Sigmoid colon (tissue), 7 donors: ENCODE measurements at places on chromosomes 12 and 14. TPM values are rescaled to one million over a fixed set of nuclear protein-coding genes. Genes with fewer than 3 reads are reported as not detected.

The BIN2 gene
- total RNA-seq, result 4.2 TPM

DNA sequence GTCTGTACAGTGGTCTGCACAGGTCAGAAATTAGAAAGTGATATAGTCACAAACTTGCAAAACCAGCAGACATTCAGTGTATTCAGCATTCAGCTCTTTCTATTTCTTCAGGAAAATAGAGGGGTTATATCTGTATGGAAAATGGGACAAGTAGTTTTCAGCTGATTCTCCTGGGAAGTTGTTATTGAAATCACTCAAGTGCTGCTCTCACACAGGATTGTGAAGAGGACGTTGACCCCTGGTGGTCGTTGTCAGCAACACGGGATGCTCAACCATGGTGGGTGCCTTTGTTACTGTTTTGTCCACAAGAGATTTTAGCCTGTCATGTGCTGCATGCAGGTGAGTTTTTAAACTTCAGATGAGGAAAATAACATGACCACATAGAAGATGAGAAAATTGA, 981.8 kb downstream of the TMEM121 start:
- H3K27me3 ChIP-seq, result no peaks in the 10 kb centered on the region
- no peaks in the 10 kb centered on the region for H3K36me3 ChIP-seq
- no peak overlapping the region for H3K4me3 ChIP-seq
- no peaks in the 10 kb centered on the region for H3K4me1 ChIP-seq

GRCh38 chr14:89187501-89187900, 229.5 kb downstream of the FOXN3 start:
- H3K36me3 ChIP-seq, result no peaks in the 10 kb centered on the region
- H3K27ac ChIP-seq, result no peak overlapping the region
- H3K4me3 ChIP-seq, result no peak overlapping the region
- no peaks in the 10 kb centered on the region for H3K27me3 ChIP-seq
- DNase-seq, result no peak
- no peaks in the 10 kb centered on the region for H3K4me1 ChIP-seq

DNA sequence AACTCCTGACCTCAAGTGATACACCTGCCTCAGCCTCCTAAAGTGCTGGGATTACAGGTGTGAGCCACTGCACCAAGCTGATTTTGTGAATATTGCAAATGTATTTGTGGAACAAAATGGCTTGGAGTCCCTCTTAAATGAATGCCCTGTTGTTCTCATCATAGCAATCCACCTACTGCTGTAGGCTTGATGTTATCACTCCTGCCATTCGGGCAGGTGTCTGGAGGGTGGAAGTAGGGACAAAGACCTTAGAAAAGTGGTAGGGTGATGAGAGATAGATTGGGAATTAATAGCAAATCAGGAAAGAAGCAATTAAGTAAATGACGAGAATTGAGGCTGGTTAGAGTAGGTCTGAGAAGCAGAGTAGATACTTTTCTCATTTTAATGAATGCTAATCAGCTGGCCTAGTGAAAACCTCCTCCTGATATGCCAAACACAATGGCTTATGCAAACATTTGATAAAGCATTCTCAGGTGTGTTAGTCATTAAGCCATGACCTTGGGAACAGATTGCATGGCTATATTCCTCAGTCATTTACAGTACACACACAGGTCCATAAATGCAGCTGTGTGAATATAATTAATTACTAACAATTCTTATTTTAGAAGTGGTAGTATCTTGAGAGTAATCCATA, 60.5 kb upstream of the USP44 start:
- H3K36me3 ChIP-seq, result no peaks in the 10 kb centered on the region
- no peak for DNase-seq
- H3K27ac ChIP-seq, result no peak overlapping the region
- H3K4me1 ChIP-seq, result no peaks in the 10 kb centered on the region
- H3K4me3 ChIP-seq, result no peak overlapping the region
- H3K27me3 ChIP-seq, result no peaks in the 10 kb centered on the region

- no peaks in the 10 kb centered on the region for H3K27me3 ChIP-seq
- H3K36me3 ChIP-seq, result peaks cover 52% of the 10 kb centered on the region
- no peaks in the 10 kb centered on the region for H3K4me1 ChIP-seq
- no peak for DNase-seq
- no peak overlapping the region for H3K27ac ChIP-seq
These were observed 59.5 kb downstream of the VEZT start for GRCh38 chr12:95277139-95277538.

The SLC25A47 gene
- not detected for total RNA-seq

The ASIC1 gene
- total RNA-seq, result 5.7 TPM

DNA sequence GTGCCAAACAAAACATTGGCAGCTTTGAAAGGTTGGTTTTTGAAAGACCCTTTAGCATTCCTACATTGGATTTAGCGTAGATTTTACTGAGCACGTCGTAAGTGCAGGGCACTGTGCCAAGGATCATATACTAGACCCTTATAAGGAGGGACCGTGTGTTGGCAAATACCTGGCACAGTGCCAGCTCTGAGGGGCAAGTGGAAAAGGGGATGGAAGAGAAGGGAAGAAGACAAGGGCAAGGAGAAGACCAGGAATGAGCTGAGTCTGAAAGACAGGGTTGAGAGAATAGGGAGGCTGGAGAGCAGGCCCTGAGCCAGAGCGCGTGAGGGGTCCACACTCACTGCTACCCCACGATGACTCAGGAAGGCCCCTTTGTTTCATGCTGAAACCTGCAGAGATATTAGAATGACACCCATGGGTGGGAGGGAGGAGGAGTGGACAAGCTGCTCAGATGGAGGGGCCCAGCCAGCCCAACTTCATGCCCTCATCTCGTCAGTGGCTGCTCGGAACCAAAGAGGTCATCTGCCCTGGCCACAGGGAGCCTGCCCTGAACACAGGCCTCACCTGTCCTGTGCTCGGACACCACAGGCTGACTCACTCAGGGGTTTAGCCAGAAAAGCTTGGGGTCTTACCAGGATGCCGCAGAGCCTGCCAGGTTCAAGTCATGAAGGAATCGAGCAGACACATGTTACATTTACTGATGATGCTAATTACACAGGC, 25.0 kb downstream of the RAB35 start:
- H3K36me3 ChIP-seq, result peaks cover 10% of the 10 kb centered on the region
- no peak overlapping the region for H3K4me3 ChIP-seq
- no peaks in the 10 kb centered on the region for H3K27me3 ChIP-seq
- H3K27ac ChIP-seq, result no peak overlapping the region

The MDGA2 gene
- 0.36 TPM for total RNA-seq

- no peaks in the 10 kb centered on the region for H3K27me3 ChIP-seq
- no peak overlapping the region for H3K4me3 ChIP-seq
- no peak overlapping the region for H3K27ac ChIP-seq
- DNase-seq, result no peak
- no peaks in the 10 kb centered on the region for H3K36me3 ChIP-seq
These were observed 519.6 kb downstream of the GLT1D1 start for GRCh38 chr12:129372876-129373275.

GRCh38 chr14:54756656-54757392, 145.8 kb downstream of the GCH1 start:
- H3K27ac ChIP-seq, result no peak overlapping the region
- H3K4me1 ChIP-seq, result no peaks in the 10 kb centered on the region
- no peak for DNase-seq
- H3K27me3 ChIP-seq, result no peaks in the 10 kb centered on the region
- peaks cover 64% of the 10 kb centered on the region for H3K36me3 ChIP-seq

DNA sequence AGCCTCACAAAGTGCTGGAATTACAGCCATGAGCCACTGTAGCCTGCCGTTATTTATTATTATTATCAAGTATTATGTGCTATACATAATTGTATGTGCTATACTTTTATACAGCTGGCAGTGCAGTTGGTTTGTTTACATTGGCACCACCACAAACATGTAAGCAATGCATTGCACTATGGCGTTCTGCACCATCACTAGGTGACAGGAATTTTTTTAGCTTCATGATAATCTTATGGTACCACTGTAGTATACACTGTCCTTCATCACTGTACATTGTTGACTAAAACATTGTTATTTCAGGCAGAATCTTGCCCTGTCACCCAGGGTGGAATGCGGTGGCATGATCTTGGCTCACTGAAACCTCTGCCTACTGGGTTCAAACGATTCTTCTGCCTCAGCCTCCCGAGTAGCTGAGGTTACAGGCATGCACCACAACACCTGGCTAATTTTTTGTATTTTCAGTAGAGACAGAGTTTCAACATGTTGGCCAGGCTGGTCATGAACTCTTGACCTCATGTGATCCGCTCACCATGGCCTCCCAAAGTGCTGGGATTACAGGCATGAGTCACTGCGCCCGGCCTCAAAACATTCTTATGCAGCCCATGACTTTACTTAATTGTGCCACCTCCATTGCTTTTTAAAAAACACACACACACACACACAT, 17.1 kb downstream of the MRPL42 start:
- no peak overlapping the region for H3K27ac ChIP-seq
- DNase-seq, result no peak
- peaks cover 42% of the 10 kb centered on the region for H3K36me3 ChIP-seq
- no peak overlapping the region for H3K4me3 ChIP-seq
- no peaks in the 10 kb centered on the region for H3K27me3 ChIP-seq
- H3K4me1 ChIP-seq, result no peaks in the 10 kb centered on the region

DNA sequence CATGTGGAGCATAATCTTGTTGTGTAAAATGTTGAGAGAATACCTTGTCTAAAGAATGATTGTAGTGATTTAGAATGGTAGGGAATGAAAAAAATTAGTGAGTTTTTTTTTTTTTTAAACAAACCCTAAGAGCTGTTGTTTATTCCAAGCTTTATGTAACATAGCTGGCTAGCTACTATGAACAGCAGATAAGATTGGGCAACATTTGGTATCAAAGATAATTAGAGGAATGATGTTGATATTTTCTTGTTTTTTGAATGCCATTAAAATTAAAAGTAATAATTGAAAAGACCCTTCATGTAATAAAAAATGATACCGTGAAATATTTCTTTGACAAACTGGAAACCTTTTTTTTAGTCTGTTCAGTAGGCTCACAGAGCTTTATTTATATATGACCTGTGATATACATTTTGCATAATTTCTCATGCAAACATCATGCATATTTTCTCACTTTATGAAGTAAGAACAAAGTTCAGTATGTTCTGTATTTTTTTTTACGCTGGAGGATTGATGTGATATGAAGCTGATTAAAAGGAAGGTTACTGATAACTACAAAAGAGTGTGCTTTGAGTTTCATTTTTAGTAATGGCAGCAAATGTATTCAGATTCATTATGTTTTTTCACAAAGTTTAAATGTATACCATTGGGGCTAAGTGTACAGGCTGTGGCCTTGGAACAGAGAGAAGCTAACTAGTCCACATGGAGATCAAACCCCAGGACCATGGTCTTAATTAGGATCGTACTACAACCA, 8.1 kb downstream of the CPSF6 start:
- no peak for DNase-seq
- H3K36me3 ChIP-seq, result no peaks in the 10 kb centered on the region
- H3K27me3 ChIP-seq, result no peaks in the 10 kb centered on the region
- H3K4me3 ChIP-seq, result no peak overlapping the region
- no peaks in the 10 kb centered on the region for H3K4me1 ChIP-seq
- H3K27ac ChIP-seq, result no peak overlapping the region

- no peaks in the 10 kb centered on the region for H3K27me3 ChIP-seq
- H3K4me1 ChIP-seq, result no peaks in the 10 kb centered on the region
- H3K27ac ChIP-seq, result no peak overlapping the region
- no peak overlapping the region for H3K4me3 ChIP-seq
- no peak for DNase-seq
- H3K36me3 ChIP-seq, result no peaks in the 10 kb centered on the region
These were observed 79.5 kb downstream of the OTOGL start for GRCh38 chr12:80178846-80179245.

DNA sequence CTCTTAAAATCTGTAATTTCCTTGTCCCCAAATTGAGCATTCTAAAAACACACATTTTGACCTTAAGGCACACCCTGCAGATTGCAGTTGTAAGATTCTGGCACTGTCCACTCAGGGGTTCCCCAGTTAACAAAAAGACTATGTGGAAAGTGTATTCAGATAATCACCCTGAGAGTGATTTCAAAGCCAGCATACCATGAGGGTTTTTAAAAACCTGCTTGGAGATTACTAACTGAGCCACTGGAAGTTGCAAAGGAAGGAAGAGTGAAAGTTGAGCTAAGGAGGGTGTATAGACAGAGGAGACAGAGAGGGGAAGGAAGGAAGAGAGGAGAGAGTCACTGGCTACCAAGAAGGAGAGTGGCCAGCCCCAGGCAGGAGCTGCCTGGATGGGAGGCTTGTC, 82.6 kb downstream of the EML1 start:
- no peaks in the 10 kb centered on the region for H3K36me3 ChIP-seq
- no peaks in the 10 kb centered on the region for H3K27me3 ChIP-seq
- peaks cover 36% of the 10 kb centered on the region for H3K4me1 ChIP-seq
- no peak overlapping the region for H3K4me3 ChIP-seq
- no peak overlapping the region for H3K27ac ChIP-seq
- DNase-seq, result no peak

GRCh38 chr12:40561395-40561966, 130.8 kb upstream of the CNTN1 start:
- no peaks in the 10 kb centered on the region for H3K4me1 ChIP-seq
- DNase-seq, result no peak
- H3K4me3 ChIP-seq, result no peak overlapping the region
- H3K27me3 ChIP-seq, result no peaks in the 10 kb centered on the region
- no peak overlapping the region for H3K27ac ChIP-seq

GRCh38 chr12:126084480-126084879, 1019.2 kb downstream of the AACS start:
- no peak overlapping the region for H3K27ac ChIP-seq
- H3K27me3 ChIP-seq, result no peaks in the 10 kb centered on the region
- H3K4me1 ChIP-seq, result no peaks in the 10 kb centered on the region
- H3K36me3 ChIP-seq, result no peaks in the 10 kb centered on the region
- no peak overlapping the region for H3K4me3 ChIP-seq

The PRH2 gene
- total RNA-seq, result 1.2 TPM

DNA sequence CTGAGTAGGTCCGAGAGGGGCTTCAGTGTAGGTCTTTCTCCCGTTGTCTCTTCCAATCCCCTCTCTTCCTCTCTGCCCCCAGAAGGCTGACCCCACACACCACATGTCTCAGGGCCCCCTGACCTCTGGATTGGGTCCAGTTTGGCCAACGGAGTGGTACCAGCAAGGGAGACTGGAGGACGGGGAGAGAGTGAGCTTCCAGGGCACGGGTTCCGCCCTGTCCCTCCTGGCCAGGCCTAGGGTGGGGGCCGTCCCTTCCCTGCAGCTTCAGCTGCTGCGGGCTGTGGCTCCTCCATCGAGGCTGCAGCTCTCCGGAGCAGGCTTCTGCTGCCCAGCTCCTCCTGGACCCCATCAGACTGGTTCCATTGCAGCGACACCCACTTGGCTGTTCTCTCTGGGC, 17.4 kb downstream of the FZD10 start:
- no peak overlapping the region for H3K4me3 ChIP-seq
- H3K4me1 ChIP-seq, result no peaks in the 10 kb centered on the region
- H3K36me3 ChIP-seq, result no peaks in the 10 kb centered on the region
- H3K27me3 ChIP-seq, result peaks cover 9% of the 10 kb centered on the region
- DNase-seq, result peak; percentile 44
- no peak overlapping the region for H3K27ac ChIP-seq

The TAS2R7 gene
- not detected for total RNA-seq
